ENCODE measurements at places on chromosomes 16 and 17.
A peak's percentile ranks its signal among the peaks of the same experiment; 100 is the strongest.

- no peak for DNase-seq
Observed at GRCh38 chr16:35146723-35147458, 1687.5 kb downstream of the TP53TG3F start.

- no peak for DNase-seq
Observed at GRCh38 chr17:71252436-71252835, 868.4 kb upstream of the SOX9 start.

DNA sequence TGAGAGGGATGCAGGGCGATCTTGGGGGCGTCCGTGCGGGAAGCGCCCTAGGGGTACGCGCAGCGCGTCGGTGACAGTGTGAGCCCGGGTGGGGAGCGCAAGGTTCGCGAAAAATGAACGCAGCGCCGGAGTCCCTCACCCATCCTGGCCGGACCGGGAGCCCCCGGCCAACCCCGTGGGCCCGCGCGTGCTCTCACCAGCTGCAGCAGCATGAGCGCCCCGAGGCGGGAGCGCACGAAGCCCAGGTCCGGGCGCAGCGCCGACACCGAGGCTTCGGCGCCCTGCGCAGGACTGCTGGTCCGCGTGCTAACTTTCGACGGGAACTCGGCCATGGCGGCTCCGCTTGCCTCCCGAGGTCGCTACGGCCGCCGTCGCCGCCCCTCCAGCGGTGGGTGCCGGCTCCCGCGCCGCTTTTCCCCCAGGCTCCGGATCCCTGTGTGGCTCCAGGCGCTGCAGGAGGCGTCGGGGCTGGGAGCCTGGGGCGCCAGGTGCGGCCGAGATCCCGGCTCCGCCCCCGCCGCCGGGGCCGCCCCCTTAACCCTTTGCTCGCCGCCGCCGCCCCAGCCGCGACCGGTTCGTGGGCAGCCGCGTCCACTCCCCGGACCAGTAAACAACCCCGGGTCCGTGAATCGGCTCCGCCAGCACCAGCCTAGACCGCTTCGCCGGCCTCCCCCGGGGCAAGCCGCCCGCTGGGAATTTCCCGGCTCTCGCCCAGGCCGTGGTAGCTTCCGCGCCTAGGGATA, at the start of gene PLLP:
PLLP (minus strand) TSS at position 464 of the 743 bp plus-strand sequence; CDS start at position 332, 132 bp downstream.
- peak; percentile 34 for DNase-seq

DNA sequence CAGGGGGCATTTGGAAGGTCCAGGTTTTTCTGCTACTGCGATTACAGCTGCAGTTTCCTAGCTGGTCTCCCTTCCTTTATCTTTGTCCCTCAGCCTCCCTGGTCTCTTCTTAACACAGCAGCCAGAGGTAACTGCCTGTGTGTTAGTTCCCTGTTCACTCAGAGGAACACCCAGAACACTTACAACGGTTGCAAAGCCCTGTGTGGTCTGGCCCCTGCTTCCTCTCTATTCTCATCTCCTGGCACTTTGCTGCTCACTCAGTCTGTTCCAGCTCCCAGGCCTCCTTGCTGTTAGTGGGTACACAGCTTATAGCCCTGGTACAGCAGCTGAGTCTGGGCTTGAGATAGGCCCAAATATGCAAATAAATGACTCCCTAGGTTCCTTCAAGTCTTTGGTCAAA, 16.4 kb downstream of the NTN1 start:
- no peak for DNase-seq

GRCh38 chr17:29042679-29043538, at the start of gene PIPOX:
PIPOX (plus strand) TSS chr17:29043141; CDS start chr17:29043226, 85 bp downstream.
- DNase-seq = no peak

DNA sequence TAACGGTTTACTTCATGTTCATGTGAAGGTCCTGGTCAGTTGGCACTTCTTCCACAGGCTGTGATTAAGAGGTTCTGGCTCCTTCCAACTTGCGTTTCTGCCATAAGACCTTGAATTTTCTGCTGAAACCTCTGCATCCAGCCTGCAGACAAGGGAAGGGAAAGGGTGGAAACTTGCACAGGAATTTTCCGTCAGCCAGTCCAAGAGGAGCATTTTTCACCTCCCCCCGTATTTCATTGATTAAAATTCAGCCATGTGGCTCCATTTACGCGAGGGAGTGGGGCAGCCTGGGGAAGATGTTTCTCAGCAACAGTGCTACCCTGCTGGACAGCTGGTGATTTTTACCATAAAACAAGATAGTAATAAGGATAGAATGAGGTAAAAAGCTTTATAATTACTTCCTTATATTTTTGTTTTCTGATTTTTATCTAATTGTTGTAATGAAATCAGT, 101.5 kb upstream of the SMIM36 start:
- no peak for DNase-seq

GRCh38 chr16:10868104-10868595, 8.9 kb upstream of the CIITA start:
- DNase-seq = no peak

GRCh38 chr17:65093930-65094329, 37.4 kb upstream of the GNA13 start:
- no peak for DNase-seq

DNA sequence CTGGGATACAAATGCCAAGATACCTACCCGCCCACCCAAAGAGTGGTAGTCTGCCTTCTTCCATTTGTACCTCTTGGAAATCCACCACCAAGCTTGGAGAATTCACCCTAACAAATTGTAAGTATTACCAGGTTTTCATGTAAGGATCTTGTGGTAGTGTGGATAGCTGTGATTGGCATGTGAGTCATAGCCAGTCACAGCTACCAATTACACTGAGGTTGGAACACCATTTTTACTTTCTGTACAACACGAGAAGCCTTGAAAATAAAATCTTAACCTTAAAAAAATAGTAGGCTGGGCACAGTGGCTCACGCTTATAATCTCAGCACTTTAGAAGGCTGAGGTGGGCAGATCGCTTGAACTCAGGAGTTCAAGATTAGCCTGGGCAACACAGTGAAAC, 18.5 kb upstream of the SLC35G3 start:
- DNase-seq = no peak

GRCh38 chr16:5042574-5043171, 8.9 kb upstream of the NAGPA start:
- no peak for DNase-seq

DNA sequence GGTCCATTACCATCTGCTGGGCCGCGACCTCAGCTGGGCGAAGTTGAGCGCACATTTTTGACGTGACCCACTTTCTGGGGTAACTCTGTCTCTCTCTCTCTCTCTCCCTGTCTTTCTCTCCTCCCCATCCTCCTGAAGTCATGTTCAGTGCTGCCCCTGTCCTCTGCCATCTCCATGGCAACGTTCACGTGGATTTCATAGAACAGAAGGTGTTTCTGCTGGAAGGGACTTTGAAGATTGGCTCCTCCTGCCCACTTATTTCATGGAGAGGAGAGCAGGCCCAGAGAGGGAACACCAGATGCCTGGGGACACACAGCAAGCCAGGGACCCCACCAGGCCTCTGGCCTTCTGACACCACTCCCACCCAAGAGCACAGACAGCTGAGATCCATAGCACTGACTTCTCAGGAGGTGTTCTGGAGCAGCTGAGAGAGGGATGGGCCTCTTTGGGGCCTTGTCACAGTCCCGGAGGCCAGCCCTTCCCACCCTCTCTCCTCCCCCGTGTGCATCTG, 4.2 kb upstream of the CCNF start:
- no peak for DNase-seq

All from T-helper 9 cell (primary cell).